ENCODE measurements at places on chromosomes 1 and 21.

DNA sequence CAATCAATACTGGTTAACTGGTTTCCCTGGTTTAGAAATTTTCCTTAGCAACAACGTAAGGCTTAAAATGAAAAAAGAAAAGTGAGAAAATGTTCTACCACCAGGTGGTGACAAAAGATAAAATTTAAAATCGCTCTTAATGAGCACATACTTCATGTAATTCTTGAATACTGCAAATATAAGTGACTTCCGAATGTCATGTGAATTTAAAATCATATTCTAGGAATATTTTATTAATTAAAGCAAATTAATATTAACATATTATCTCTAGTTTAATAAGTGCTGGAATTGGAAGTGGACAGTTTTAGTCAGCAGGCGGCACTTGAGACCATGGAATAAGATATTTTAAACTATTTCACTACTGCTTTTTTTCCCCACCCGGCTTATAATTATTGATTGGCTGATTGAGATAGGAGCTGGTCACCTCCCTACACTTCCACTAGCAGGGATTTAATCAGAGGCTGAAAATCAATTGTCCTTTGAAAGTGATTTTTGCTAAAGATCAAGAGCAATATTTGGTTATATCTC lies 5.0 kb upstream of the ADAMTS1 start:
- DNase-seq, result peak; percentile 57

DNA sequence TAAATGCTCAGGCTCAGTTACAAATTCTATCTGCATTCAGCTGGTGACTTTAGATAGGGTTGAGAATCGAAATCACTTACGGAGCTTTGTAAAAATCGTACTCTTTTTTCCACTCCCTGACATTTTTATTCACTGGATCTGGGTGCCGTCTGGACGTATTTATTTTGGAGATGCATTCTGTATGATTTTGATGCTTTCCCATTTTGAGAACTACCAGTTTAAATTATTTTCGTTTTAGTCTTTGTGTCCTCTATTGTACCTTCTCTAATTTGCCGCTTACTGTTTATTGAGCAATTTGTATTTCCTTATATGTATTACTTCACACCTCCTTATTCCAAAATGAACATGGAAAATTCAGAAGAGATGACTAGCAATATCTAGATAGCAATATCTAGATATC lies 96.2 kb downstream of the FASLG start:
- DNase-seq, result no peak

GRCh38 chr1:51714374-51715019 lies 97.6 kb downstream of the OSBPL9 start:
- DNase-seq, result no peak

DNA sequence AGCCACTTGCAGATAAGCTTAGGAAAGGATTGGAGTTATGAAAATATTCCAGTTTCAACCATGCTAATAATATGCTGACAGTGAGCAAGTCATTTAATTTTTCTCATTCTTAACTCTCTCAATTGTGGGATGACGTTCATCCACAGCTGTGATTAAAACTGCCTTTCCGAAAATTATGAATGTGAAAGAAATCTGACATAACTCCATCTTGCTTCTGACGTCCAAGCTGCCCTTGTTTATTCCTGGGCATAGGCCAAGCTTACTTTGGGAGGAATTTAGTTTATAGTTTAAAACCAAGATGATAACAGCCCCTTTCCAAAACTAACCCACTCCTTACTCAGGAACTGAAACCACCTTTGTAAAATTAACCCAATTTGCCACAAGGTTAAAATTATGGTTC lies 11.0 kb upstream of the RGS18 start:
- no peak for DNase-seq

GRCh38 chr1:6447016-6447817 lies 18.8 kb downstream of the TNFRSF25 start:
- DNase-seq, result no peak

Data from Caki2 (cell line).